Tongue (tissue), 3 donors: ENCODE measurements at places on chromosomes 1 and 21. TPM values are rescaled to one million over a fixed set of nuclear protein-coding genes. Genes with fewer than 3 reads are reported as not detected.
A peak's percentile ranks its signal among the peaks of the same experiment; 100 is the strongest.

LDLRAD2 gene
- 0.21 TPM for total RNA-seq

DNA sequence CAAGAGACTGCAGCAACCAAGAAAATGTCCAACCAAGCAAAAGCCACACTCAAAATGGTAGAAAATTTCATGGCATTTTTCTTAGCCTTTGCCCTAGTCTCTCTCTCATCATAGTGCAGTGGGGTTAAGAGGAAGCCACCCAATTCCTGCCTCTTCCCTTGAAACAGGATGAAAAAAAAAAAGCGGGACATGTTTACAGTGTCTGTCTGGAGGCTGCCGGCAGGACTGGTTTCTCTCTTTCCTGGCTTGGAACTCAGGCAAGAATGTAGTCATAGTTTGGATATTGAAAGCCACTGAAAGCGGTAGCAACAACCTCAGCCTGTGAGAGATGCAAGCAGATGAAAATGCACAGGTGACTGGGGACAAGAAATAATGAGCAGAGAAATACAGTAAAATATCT is 13.3 kb upstream of the TNFSF18 start:
- no peak for DNase-seq

- DNase-seq, result no peak
These were observed 52.0 kb downstream of the FOXJ3 start for GRCh38 chr1:42282867-42283583.

DNA sequence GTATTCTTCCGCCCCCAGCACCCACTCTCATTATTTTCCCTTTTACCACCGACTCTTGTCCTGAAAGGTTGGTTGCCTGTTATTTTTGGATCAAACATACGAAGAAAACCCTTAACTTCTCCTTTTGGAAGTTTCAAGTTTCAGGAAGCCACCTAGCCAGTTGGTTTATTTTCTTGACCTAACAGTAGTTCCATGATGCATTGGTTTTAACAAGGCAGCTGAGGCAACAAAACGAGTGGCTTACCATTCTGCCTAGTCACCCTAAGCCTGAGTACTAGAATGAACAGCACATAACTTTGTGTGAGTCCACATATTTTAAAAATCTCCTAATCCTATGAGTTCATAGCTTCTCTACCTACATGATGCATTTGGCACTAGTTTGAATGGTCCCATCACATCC is 28.9 kb downstream of the OLFM3 start:
- no peak for DNase-seq

GRCh38 chr1:117925981-117926380 is 3.4 kb downstream of the GDAP2 start:
- no peak for DNase-seq

- DNase-seq, result no peak
These were observed 11.0 kb downstream of the WLS start for GRCh38 chr1:68221001-68221979.

GRCh38 chr1:178973652-178974101 is 52.0 kb upstream of the FAM20B start:
- peak; percentile 90 for DNase-seq

DNA sequence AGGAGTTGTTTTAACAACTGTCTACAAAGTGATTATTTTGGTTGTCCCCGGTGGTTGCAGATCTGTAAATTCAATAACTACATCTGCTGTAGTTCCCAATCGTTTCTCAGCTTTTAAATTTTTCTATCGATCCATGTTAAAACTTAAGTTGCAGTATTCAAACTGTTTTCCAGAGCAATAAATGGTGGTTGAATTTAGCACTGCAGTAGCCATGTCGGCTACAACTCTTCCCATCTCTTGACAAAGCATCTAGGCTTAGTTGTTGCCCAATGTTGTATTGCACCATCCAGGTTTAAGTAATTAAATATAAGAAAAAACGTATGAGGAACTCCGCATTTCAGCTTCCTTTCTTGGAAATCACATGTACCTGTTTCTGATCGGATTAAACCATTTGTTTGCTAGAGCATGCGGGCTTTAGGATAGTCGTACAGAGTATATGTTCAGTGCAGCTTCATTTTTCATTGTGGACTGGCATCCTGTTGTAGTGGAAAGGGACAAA is 996 bp downstream of the CNIH4 start:
- peak; percentile 9 for DNase-seq
